CD4-positive, alpha-beta T cell treated with Interleukin-17A for 1 hour (primary cell): ENCODE measurements at places on chromosomes 1 and 21.

- DNase-seq, result no peak
These were observed 24.8 kb downstream of the ATPAF1 start for GRCh38 chr1:46643368-46643775.

DNA sequence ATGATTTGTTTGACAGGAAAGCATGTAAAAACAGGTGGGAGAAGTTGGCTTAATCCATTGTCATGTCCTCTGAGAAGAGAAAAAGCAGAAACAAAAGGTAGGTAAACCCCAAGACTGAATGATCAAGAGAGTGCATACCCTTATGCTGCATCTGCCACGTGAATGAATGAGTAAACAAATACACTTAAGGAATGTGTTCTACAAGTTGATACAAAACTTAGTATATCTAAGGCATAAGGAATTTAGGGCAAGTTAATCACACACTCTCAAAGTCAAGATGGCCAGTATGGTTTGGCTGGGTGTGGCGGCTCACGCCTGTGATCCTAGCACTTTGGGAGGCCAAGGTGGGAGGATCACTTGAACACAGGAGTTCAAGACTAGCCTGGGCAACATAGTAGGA, 34.2 kb downstream of the HMCN1 start:
- no peak for DNase-seq

DNA sequence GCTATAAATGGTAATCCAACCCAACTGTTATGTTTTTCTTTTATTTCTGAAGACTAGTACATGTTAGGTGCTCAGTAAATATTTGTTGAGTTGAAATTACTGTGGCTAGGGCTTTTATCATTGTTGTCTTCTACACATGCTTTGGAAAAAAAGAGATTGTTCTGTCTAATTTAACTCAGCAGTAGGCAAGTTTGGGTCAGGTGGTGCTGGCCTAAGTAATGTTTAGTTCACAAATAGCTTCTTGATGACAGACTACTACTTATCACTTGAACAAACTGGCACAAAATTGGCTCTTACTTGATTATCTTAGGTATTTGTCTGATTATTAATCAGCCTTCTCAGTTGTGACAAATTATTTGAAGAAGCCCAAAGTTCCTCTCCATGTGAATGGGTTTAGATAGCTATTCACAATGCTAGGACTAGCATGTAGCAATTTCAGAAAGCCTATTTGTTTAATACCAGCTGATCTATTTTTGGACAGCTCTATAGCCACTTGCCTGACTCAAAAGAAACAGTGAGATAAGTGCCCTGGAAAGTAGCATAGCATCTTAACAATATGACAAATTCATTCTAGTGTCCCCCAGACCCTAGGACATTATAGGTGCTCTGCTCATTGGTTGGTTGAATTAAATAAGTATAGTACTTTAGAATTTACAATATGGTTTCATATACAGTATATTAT, 32.6 kb downstream of the TMEM200B start:
- no peak for DNase-seq

- peak; percentile 27 for DNase-seq
These were observed 31.8 kb downstream of the SDCCAG8 start for GRCh38 chr1:243287652-243288051.

DNA sequence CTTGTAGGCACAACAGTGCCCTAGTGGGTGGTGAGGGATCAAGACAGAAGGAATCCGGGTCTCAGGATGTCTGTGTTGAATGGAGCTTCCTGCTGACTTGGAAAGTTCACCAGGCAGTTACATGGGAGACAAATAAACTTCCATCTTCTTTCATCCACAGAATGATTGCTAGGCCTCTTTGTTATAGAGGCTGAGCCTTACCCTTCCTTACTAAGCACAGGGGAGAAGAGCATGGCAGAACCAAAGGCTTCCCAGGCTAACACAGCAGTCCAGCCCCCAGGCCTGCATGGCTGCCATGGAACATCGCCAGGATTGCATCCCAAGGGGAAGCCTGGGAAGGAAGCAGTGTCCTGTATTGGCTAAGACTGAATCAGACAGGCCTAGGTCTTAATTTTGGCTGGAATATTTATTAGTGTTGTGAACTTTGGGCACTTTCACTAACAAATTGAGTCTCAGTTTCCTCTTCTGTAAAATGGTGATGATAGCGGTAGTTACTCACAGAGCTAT, 18.7 kb downstream of the HEYL start:
- DNase-seq, result no peak

DNA sequence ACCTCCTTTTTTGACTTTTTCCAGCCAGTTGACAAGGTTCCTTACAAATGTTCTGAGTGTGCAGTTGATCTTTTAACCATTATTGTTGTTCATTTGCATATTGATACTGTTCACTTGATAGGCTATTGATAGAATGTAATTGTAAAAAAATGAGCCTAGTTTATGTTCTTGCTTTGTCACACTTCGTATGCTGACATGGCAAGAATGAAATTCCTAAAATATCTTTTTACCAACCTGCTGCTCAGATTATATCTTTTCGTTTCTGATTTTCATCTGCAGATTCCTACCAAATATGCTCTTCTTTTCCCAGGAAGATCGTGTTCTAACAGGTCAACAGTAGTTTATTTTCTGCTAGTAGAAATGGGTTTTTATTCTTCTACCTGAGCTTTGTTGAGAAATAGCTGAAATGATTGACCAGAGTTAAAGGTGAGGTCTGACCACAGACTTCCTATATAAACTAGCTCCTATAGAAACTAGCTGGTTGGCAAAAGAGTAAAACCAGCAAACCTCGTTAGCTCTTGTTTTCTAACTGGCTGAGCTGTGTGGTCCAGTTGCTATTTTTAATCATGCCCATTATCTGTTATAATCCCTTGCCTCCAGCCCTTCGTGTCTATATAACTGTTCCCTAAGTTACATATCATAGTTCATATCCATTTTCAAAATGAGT, 174.8 kb downstream of the HS2ST1 start:
- DNase-seq, result no peak

DNA sequence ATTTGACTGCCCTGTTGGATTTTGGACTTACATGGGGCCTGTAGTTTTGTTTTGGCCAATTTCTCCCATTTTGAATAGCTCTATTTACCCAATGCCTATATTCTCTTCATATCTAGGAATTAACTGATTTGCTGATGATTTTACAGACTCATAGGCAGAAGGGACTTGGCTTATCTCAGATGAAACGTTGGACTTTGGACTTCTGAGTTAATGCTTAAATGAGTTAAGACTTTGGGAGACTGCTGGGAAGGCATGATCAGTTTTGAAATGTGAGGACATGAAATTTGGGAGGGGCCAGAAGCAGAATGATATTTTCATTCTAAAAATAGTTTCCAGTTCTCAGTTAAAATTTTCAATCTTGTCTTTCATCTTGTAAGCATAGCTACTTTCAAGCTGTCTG, 222.3 kb downstream of the COP1 start:
- DNase-seq, result no peak

- no peak for DNase-seq
These were observed 121.6 kb downstream of the NTMT2 start for GRCh38 chr1:170267317-170267716.
